ENCODE measurements at places on chromosomes 2 and 18.

DNA sequence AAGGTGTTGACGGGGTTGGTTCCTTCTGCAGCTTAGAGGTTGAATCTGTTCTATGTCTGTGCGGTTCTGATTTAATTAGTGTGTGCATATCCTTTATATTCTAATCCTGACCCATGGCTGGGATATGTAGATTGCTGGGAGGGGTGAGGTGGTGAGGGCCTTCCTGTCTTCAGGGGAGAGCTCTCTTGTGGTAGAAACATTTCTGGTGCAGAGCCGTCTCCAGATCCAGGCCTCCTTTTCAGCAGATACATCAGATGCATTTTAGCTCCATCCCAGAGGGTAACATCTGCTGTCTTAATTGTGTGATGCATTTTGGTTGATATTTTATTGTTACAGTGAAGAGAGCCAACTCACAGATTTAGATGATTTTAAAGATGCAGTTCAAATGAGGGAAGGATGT lies 227.8 kb downstream of the AGAP1 start:
- DNase-seq: no peak

GRCh38 chr2:240864475-240864874 lies 4.1 kb upstream of the AGXT start:
- no peak for DNase-seq

DNA sequence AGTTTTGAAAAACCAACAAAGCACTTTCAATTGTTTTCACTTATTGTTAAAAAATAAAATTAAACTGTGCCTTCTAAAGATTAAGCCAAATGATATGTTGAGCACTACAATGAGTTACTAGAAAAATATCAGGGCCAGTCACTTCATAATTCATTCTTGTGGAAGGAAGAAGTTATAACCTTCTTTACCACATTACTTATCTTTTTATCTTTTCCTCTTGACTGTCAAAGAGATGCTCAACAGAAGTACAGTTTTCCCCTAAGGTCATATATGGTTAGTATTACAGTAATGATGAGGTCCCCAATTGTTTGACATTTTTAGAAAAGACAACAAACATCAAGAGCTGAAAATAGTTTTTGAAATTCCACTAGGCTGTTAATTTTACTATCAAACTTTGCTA lies 9.4 kb downstream of the PELI1 start:
- no peak for DNase-seq

- DNase-seq: no peak
These were observed 35.9 kb downstream of the KCNIP3 start for GRCh38 chr2:95333056-95333455.

DNA sequence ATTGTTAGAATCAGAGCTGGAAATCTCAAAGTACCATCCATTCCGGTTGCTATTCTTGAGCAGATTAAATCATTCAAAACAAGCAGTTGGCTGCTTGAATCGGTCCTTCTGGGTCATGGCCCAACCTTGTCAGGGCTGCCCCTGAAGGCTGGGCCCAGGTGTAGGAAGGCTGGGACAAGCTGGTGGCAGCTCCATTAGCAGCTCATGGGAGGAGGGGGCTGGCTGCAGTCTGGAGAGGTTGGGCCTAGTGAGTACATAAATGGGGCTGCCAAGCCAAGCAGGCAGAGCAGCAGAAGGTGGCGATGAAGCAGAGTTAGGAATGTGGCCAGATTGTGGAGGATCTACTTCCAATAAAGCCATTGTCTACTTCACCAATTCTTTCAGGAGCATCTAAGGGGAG lies 81.4 kb downstream of the ADCYAP1 start:
- DNase-seq: no peak

DNA sequence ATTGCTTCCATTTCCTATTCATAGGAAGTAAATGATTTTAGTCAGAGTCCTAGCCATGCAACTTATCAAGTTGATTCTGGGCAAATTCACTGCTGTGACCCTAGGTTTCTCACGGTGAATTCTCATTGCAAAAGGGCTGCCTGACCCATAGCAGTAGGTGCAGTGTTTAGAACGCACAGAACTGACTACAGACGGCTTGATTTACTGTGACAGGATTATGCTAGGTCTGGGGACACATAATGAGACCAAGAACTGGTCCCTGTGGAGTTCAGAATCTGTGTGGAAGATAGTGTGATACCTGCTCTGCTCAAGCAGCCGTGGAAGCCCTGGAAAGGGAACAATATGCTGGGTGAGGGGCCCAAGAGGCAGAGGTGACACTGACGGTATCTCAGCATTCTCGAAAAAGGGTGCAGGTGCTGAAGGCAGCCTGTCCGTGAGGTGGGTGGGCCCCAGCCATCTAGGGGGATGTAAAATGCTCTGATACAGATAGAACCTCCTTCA lies 46.4 kb downstream of the ABCG8 start:
- no peak for DNase-seq

GRCh38 chr2:175744000-175744399 lies 258.1 kb downstream of the LNPK start:
- no peak for DNase-seq

- no peak for DNase-seq
These were observed 363.5 kb downstream of the CBLN2 start for GRCh38 chr18:72180689-72181088.
